SW 1271 (cell line): ENCODE measurements at places on chromosomes 1 and 21.

DNA sequence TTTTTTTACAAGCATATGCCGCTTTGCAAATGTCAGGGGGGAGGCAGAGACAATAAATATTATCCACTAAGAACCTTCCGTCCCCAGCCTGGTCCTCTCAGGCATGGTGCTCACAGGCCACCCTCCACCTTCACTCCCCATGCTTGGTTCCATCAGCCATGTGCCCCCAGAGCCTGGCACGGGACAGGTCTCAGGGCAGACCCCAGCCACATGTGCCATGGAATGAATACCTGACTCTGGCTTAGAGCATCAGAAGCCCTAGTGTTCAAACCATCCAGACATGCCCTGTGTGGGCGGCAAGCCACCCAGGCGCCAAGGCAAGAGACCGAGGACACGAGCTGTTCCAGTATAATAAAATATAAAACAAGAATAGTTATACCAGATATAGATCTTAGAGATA lies 5.4 kb downstream of the LSS start:
- no peak for DNase-seq

- DNase-seq = no peak
Observed at GRCh38 chr1:165235777-165236291, 120.7 kb downstream of the LMX1A start.

DNA sequence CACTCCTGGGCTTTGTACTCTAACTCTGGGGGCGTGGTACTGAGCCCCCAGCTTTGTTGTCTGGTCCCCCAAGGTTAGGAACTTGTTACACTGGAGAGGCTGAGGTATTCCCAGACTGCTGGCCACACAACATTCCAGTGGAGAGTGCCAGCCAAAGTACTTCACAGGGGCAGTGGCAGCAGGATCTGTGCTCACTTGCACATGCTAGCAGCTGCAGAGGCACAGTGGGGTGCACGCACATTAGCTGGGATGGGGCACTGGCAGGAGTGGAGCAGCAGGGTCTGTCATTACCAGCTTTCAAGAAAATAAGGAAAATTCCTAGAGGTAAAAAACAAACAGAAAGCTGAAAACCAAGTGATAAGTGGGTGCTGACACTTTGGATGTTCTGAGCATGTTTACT lies 31.0 kb downstream of the ZNF691 start:
- no peak for DNase-seq

DNA sequence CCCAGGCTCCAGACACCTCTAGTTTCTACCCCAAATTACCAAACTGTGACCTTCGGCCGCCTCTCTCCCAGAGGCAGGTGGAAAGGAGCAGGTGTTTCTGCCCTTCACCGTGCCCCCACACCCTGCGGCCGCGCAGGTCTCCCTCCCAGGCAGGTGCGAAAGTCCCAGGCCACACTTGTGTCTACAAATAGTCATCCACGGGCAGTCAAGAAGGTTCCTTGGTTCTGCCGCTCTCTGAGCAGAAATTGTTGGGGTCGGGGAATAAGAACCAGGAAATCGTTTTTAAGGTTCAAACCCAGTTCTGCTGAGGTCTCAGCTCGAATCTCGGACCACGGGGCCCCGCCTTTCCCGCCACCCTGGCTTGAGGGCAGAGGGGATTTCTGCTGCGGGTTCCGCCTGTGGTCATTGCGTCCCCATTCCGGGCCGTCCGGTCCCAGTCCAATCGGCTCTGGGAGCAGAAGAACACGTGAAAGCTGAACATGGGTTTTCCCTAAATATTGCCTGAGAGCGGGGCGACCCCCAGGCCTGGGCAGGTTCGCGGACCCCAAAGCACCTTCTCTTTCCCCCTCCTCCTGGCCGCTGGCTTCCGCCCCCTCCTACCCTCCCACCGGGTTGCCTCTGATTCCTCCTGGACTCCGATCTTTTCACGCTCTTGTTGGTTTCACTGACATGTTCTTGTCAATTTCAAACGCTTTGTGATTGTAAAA lies 1.2 kb upstream of the ATF3 start:
- DNase-seq = no peak

DNA sequence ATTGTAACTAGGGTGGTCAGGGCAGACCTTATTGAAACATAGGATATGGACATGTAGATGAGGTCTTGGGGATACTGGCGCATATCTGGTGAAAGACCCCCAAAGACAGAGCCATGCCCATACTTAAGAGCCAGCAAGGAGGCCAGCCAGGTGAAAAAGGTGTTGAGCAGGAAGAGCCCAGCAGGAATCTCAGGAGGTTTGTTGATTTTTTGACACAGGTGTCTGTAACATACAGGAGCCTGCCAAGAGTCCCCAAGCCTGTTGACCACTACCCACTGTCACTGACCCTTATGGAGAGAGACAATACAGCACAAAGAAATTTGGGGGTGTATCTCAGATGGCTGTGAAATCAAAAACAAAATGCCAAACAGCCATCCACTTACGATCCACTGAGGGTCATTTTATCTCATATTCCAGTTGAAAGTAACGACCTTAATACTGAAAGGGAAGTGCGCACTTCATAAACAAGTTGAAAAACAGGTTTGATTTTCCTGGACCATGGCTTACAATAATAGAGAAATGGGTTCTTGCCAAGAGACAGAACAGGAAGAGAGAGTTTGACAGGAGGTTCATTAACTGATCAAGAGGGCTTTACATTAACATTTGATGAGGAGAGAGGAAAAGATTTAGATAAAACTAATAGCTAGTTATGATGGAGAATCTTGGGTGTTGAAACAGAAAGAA lies 163.6 kb downstream of the GLUL start:
- no peak for DNase-seq

GRCh38 chr1:9917901-9918300 lies 7.8 kb upstream of the CTNNBIP1 start:
- no peak for DNase-seq

DNA sequence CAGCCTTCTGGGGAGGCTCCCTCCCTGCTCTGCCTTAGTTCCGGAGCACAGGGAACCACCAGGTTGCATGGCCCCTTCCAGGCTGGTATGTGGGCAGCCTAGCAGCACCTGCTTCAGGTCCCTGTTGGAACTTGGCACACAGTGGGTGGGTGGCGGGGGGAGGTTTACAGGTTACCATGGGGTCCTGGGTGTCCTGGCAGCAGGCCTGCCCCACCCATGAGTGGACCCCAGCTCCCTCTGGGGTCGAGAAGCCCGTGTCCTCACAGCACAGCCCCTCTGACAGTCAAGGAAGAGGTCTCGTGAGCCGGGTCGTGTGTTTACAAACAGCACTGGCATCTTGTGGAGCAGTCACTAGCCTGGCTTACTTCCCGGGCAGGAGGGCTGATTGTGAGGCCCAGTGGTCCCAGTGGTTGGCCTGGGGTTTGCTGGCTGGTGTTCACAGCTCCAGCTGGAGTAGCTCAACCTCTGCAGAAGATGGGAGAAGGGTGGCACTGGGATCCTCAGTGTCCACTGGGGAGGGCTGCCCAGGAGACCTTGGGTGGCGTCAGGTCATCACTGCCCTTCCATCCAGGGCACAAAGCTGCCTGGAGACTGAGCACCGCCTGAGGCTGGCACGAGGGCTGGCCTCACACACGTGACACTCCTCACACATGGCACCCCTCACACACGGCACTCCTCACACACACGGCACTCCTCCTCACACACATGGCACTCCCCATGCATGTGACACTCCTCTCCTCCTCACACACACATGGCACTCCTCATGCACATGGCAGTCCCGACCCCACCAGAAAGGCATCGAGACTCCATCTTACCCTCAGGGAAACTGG lies 100.9 kb downstream of the RIPK4 start:
- no peak for DNase-seq

DNA sequence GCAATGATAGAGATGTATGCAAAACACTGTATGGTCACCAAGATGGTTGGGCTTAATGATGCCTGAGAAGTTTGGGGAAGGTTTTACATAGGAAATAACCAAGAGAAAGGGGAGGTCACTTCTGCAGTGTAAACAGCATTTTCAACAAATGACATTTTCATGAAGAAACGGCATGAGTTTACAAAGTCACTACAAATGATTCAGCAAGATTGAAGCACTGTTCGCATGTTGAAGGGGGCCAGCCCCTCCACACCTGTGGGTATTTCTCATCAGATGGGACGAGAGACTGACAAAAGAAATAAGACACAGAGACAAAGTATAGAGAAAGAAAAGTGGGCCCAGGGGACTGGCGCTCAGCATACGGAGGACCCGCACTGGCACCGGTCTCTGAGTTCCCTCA lies 234.1 kb upstream of the POGK start:
- DNase-seq = no peak

GRCh38 chr1:223110952-223111351 lies 32.1 kb downstream of the TLR5 start:
- DNase-seq = no peak

DNA sequence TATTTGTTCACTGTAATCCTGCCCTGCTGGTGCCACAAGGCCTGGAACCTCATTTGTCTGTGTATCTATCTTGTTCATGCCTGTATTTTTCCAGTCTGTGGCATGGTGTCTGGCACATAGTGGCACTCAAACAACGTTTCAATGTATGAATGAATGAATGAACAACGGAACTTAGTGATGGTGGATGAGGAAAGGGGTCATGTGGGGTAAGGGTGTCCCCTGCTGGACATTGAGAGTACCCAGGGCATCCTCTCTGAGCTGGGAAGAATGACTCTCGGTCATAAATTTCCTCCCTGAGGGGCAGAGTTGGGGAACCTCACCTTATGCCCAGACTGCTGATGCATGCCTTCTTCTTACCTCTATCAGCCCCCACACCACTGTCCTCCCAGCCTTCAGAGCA lies 18.9 kb upstream of the ZNF683 start:
- DNase-seq = no peak

DNA sequence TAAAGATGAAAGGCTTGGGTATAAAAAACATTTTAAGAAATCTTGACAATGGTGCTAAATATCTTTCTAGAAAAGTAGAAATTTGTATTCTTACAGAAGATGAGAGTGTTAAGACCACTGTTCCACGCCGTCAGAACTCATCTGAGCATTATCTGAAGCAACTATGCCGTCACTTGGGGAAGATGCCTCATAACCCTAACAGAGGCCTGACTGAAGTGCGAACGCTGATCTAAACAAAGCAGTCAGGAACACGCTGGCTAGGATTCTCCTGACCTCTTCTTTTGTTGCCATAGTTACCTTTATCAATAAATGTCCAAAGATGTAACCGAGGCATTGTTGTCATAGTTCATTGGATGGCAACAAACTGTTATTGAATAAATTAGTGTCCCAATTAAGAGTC lies 612.4 kb downstream of the LTN1 start:
- DNase-seq = no peak

DNA sequence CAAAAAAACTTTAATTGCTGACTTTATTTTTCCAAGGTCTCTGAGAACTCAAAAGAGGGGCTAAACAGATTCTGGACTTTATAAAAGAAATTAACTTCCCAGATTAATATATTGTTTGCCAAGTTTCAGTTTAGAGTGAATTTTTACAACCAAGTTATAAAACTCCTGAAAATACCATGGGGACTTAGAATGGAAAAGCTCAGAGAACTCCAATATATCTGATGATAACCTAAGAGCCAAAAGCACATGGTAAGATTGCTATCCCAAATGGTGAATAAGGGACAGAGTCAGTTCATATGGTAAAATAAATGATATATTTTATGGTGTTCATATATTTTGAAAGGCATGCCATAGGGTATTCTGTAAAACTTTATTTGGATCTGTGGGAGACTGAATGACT lies 470.9 kb downstream of the TTLL7 start:
- DNase-seq = no peak

- DNase-seq = no peak
Observed at GRCh38 chr1:6420454-6421042, 829 bp upstream of the HES2 start.

DNA sequence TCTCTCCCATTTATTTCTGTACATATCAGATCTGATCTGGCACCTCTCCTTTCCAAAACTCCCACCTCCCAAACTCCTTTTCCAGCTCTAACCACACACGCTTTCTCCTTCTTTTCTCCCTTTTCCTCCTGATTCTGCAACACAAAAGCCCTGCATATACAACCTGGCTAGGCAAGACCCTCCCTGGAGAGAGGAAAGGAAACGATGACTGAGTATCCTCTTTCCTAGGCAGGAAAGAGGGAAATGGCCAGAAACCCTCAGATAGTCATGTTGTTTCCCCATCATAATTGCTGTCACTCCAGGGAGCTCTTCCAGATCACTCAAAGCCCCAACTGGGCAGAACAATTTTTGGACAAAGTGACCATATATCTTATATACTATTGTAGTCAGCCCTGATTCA lies 32.3 kb upstream of the PRELP start:
- no peak for DNase-seq

- DNase-seq = no peak
Observed at GRCh38 chr21:27269644-27270043, 302.8 kb upstream of the ADAMTS5 start.

DNA sequence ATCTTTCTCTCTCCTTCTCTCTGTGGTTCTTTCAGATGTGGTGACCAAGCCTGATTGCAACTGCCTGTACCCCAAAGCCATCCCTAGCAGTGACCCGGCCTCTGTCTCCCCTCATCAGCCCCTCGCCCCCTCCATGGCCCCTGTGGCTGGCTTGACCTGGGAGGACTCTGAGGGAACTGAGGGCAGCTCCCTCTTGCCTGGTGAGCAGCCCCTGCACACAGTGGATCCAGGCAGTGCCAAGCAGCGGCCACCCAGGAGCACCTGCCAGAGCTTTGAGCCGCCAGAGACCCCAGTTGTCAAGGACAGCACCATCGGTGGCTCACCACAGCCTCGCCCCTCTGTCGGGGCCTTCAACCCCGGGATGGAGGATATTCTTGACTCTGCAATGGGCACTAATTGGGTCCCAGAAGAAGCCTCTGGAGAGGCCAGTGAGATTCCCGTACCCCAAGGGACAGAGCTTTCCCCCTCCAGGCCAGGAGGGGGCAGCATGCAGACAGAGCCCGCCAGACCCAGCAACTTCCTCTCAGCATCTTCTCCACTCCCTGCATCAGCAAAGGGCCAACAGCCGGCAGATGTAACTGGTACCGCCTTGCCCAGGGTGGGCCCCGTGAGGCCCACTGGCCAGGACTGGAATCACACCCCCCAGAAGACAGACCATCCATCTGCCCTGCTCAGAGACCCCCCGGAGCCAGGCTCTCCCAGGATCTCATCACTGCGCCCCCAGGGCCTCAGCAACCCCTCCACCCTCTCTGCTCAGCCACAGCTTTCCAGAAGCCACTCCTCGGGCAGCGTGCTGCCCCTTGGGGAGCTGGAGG lies 12.7 kb downstream of the CSF1 start:
- no peak for DNase-seq

GRCh38 chr1:210001751-210002150 lies 63.7 kb downstream of the SYT14 start:
- DNase-seq = no peak

DNA sequence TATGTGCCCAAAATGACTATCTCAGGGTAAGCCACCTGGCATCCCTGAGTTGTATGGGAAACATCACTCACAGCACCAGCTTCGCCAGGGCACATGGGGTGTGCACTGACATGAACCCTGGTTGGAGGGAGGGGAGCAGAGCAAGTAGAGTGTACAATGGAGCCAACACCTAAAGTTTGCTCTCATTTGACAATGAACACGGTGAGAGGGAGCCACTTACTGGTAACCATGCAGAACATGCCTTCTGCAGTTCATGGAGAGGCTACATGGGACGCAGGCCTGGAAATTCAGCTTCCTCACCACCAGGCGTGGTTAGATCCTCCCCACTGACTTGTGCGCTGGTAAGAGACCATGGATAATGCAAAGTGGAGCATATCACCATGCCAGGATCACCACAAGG lies 10.0 kb upstream of the CPLANE2 start:
- DNase-seq = no peak
